Activated CD4-positive, alpha-beta T cell treated with anti-CD3 and anti-CD28 coated beads for 48 hours (primary cell): ENCODE measurements at places on chromosomes 2 and 18.
A peak's percentile ranks its signal among the peaks of the same experiment; 100 is the strongest.

GRCh38 chr2:71261534-71261933, 34.6 kb upstream of the PAIP2B start:
- no peak for DNase-seq

DNA sequence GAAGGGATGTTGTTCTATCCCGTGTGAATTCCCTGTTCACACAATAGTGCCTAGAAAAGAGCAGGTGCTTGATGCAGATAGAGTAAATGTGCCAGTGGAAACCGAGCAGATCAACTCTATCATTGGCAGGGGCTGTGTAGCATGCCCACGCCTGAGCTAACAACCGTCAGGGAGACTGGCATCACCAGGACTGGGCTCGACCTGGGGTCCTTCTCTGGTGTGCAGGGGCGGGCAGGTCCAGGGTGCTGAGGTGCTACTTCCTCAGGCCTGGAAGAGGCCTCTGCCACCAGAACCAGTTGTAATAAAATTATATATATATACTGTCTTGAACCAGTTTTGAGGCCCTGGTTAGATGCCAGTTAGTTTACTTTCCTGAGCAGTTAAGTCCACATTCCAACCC, 11.8 kb upstream of the MAL start:
- no peak for DNase-seq

DNA sequence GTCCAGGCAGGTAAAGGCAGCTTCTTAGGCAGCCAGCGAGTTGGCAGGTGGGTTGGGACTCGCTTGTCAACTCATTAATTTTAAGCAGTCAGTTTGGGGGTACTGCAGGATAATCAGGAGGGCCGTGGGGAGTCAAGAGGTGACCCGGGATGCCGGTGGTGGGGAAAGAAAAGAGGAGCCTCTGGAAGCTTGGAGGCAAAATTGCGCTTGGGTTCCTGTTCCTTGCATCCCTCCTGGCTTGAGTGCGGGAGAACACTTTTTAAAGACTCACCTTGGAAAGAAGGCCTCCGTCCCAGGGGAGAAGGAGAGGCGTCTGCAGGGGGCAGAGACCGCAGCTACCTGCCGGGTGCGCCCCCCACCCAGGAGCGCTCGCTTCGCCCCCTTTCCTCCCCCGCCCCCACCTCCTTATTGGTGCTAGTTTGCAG, at the start of gene KCNJ3:
Gene KCNJ3, plus strand, starts transcription at position 400 of the 425 bp plus-strand sequence. CDS start 81 bp downstream, outside the sequence.
- DNase-seq: no peak

GRCh38 chr2:32562906-32563305, 64.9 kb upstream of the TTC27 start:
- no peak for DNase-seq

DNA sequence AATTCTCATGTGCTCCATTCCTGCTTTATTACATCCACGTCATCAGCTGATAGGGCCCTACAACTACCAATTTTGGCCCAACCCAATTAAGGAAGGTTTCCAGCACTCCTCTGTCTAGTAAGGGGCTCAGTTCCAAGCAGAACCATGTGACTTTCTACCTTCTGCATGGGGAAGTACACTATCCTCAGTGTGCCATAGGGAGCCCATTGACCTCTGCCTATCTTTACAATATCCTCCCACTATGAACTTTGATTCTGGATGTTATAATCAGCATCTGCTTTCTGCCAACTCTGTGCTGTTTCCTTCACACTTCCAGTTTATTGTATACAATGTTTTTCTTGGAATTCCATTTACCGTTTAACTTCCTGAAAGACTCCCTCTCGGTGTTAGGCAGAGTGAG, 53.9 kb upstream of the GCFC2 start:
- DNase-seq: no peak

- DNase-seq: peak; percentile 28
Measured at GRCh38 chr2:127632592-127633489, 13.1 kb upstream of the GPR17 start.

DNA sequence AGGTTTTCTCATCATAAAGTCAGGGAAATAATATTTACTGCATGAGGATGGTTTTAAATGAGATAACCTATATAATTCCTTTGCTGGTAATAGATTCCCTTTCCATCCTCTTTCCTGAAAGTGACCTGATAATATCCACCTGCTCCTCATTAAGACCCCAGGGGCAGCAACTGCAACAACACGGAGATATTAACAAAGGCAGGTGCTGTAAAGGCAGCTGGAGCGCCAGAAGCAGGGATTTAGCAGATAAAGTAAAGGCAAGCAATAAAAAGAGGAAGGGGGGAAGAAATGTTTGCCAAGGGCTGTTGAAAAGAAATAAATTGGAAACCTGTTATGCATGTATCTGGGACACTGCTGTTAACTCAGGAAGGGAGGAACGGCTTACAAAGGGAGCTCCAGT, 472.6 kb upstream of the KLHL29 start:
- no peak for DNase-seq

- DNase-seq: peak; percentile 85
Measured at GRCh38 chr2:189674374-189675112, at the start of gene ANKAR. TSS of gene ANKAR (plus strand) at chr2:189674670. CDS start at chr2:189676491, 1,821 bp downstream.

- no peak for DNase-seq
Measured at GRCh38 chr2:136653861-136654260, 111.5 kb upstream of the THSD7B start.

DNA sequence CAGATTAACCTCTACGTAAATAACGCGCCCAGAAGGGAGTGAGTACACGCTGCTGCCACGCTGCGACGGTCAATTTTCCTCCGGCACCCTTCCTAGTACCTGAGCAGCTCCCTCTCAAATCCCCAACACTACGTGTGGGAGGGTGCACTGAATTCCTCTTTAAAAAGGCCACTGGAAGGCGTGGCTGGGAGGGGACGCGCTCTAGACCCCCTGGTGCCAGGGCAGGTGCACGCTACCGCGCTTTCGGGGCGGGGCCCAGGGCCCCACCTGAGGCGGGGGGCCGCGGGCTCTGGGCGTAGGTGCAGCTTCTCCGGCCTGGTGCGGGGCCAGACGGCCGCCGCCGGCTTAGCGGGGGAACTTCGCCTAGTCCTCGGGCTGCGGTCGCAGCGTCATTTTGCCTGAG, 668 bp upstream of the ANKRD12 start:
- no peak for DNase-seq

- DNase-seq: peak; percentile 22
Measured at GRCh38 chr2:7190587-7191324, 273.5 kb downstream of the RNF144A start.

GRCh38 chr2:37585982-37586621, 85.3 kb downstream of the CDC42EP3 start:
- peak; percentile 80 for DNase-seq

DNA sequence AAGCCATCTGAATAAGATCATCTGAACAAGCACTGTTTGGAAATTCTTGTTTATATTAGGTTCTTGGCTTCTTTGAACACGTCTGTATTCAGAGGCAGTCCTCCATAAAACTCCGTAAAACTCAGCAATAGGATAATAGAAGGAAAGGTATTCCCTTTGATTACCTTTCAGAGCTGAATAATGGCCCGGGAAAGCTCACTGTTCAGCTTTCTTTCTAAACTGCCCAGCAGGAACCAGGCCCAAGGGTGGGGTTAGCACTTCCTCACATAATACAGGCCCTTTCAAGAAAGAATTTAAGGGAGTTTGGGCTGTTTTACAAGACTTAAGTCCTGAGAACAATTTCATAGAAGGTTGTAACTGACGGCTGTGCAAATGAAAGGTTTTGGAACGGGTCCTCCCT, 72.2 kb upstream of the PHLPP1 start:
- no peak for DNase-seq

GRCh38 chr2:53216805-53217204, 550.8 kb upstream of the CHAC2 start:
- no peak for DNase-seq

DNA sequence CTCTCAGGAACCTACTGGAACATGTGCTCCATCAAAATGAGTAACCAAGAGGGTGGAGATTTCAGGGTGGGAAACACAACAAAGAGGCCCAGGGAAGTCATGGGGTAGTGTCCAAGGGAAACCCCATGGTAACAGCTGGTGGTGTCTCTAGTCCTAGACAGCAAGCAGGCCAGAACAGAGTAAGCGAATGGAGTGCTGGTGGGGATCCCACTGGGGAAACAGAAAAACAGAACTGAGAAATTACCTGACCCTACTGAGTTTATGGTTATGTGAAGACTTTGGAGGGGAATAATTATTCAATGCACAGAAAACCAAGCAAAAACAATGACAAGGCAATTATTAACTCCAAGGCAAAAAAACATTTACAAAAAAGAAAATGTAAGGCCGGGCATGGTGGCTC, 16.9 kb downstream of the ERCC3 start:
- no peak for DNase-seq

DNA sequence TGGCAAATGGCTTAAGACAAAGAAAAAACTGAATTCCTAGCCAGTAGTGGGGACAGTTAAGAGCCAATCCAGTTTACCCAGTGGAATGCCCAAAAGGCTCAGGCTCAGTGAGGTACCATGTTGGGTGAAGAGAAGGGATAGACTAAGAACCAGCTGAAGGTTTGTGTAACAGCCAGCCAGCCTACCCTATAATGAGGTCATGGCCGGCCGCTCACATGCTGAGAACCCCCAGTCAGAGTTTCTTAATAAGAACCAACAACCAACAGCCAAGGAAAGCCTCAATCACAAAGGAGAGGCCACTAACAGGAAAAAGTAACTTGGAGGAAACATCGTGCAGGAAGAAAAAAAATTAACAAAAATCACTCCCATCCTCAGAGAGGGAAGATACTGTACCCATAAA, 25.4 kb upstream of the DUSP2 start:
- DNase-seq: no peak

GRCh38 chr2:109266998-109267854, 138.2 kb downstream of the SH3RF3 start:
- no peak for DNase-seq

- DNase-seq: no peak
Measured at GRCh38 chr2:237934186-237934585, 32.6 kb upstream of the UBE2F start.

DNA sequence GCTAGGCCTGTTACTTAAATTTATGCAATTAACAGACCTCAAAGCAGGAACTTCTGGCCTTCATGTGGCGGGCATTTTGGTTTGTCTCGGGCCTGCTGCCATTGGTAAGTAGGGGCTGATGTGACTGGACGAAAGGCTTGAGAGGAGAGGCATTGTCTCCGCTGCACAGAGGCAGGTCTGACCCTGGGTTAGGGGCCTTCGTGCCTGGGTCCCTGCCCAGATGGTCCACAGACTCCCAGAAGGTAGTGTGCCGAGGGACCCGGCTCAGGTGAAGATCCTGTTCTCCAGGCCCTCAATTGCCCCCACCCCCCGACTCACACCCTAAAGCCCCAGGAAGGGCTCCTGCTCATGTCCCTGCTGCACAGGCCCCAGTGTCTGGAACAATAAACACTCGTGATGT, 764.9 kb downstream of the TMEM182 start:
- DNase-seq: no peak

DNA sequence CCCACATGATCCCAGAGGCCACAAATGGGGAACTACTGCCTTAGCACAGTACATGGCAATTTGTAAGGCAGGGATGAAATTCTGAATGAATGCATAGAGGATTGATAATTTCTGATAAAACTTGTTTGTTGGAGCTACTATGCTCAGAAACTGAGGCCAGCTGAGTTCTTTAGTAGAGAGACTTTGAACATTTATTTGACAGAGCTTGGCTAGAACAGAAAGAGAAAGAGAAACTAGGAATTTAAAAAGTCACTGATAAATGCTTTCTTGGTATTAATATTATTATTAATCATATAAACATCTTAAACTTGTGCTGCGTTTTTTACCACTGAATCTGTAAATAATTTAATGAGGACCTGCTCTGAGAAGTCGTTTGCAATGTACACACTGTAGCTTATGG, 923.7 kb upstream of the CNTNAP5 start:
- DNase-seq: no peak

DNA sequence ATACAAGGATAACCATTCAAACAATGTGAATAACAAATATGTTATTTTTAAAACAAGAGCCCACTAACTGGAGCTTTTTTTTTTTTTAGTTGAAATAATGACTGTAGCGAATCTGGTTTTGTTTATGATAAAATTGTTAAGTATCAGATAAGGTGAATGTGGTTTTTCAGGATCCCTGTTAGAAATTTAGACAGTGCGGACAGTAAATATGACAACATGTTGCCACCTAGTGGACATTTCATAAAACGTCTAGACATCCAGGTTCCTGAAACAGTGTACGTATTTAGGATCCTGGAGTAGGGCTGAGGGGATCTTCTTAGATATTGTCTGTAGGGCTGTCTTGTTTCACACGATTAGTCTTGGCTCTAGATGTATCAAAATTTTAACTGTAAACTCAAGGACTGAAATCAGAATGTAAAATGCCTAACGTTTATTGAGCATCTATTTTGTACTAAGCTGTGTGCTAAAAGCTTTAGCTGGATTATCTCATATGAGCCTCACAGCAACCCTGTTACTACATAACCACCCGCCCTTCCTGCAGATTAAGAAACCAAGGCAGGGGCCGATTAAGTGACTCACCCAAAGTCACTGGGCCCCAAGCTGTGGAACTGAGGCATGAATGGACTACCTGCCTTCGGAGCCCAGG, 23.9 kb upstream of the CCDC68 start:
- no peak for DNase-seq

DNA sequence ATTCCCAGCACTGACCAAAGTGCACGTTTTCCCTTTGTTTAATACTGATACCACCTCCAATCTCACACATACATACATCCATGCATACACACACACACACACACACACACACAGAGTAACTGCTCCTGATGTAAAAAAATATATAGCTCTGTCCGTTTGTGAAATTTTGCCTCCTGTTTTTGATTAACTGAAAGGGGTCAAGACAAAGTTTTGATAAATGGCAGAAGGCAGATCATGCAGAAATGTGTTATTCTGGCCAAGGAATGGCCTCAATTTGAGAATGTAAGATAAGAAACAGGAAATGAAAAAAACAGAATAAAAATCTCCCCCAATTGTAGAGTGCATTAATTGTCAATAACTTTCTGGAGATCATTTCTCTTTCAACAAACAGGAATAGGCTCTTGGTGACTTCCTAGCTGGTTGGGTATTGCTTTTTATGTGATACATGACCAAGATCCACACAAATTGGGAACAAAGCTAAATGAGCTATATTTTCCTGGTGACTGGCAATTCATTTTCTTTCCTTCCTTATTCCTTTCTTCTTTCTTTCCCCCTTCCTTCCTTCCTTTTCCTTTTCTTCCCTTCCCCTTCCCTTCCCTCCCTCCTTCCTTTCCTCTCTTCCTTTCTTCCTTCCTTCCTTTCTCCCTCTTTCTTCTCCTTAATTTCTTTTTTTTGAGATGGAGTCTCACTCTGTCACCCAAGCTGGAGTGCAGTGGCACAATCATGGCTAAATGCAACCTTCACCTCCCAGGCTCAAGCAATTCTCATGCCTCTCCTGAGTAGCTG, 88.9 kb upstream of the PMAIP1 start:
- DNase-seq: no peak

GRCh38 chr2:233406865-233407264, 52.6 kb downstream of the DGKD start:
- DNase-seq: no peak

DNA sequence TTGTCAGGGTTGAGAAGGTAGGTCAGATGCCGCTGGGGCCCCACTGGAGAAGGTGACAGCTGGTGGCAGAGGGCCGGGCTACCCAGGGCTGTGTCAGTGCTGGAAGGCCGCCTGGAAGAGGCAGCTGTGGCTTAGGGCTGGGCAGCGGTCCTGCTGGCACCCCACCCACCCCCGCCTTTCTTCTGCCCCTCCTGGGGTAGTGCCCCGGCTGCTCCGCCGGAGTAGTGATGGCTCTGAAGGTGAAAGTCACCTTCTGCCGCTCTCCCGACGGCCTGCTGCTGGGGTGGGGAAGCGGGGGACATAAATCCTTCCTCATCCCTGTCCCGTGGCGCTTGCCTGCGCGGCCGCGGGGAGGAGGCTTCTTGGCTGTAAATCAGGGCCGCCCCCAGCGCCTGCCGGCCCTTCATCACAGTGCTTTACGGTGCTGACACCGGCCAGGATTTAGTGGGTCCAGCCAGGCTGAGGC, 332.2 kb downstream of the DYSF start:
- no peak for DNase-seq

GRCh38 chr18:55343396-55344073, 244.5 kb downstream of the TCF4 start:
- DNase-seq: no peak
